ENCODE measurements at places on chromosomes 2 and 18. TPM values are rescaled to one million over a fixed set of nuclear protein-coding genes. Genes with fewer than 3 reads are reported as not detected.

Gene SCN3A
- total RNA-seq, result 0.34 TPM

- no peak for DNase-seq
Measured at GRCh38 chr2:205058409-205058808, 513.1 kb downstream of the PARD3B start.

DNA sequence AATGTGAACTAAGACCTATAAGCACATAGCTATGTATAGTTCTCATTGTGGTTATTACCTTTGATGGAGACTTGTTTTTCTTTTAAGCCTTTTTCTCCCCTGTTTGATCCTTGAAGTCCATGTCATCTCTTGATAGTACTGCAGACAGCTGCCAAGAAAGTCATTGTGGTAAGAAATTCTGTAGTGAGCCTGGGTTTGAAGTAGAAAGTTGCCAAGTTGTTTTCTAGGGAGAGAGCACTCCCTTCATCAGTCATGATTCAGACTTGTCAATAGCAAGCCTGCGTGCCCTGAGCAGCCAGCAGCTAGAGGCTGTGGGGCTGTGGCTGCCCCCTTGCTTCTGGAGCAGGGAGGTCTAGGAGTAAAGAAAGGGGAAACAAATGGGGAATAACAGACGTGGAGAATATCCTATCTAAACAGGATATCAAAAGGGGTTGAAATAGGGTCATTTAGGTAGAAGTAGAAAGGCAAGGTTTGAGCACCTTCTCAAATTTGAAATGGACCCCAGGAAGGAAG is 8.4 kb downstream of the SP5 start:
- no peak for DNase-seq

DNA sequence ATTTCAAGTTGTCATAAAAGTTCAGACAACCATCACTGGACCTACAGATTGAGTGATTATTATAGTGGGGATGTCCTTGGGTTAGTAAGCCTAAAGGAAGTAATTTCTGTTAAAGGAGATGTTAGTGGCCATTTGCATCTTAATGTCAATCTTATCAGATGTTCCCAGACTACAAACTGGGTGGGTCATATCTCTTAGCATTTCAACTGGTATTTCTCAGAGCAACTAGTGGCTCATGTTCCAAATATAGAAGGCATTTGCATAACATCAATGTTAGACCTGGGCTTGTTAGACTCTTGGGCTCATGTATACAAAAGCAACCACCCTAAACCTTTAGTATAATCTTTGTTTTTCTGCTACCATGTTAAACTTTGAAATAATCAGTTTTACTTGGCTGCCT is 17.9 kb downstream of the PLEKHA3 start:
- DNase-seq, result no peak

DNA sequence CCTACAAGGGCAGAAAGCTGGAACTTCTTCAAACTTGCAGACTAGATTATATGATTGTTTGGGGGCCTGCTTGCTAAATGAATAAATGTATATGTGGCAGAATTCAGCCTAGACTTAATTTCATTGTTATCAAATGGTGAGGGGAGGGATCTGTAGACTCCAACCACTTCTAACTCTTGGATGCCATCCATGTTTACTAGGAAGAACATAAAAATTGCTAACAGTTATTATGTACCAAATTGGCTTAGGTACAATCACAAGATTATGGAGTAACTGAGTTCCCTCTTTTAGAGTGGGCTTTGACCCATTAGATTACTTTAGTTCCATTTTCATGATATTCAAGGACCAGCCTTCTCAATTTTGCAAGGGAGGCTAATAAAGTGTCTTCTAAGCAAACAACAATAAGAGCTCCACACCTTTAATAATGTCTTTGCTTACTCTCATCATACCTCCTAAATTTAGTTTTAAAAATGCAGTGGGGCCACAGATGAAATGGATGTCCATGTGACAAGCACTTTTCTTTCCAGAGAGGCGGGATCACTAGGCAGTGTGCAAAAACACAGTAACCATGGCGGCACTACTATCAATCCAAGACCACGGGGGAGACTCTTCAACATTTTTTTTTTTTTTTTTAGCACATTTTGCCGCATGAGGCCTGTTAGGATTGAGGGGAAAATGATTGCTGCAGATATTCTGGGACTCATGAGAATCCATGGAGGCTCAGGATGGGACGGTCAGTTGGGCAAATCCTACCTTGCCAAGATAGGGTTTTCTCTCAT is 217.6 kb upstream of the SPRED2 start:
- no peak for DNase-seq

DNA sequence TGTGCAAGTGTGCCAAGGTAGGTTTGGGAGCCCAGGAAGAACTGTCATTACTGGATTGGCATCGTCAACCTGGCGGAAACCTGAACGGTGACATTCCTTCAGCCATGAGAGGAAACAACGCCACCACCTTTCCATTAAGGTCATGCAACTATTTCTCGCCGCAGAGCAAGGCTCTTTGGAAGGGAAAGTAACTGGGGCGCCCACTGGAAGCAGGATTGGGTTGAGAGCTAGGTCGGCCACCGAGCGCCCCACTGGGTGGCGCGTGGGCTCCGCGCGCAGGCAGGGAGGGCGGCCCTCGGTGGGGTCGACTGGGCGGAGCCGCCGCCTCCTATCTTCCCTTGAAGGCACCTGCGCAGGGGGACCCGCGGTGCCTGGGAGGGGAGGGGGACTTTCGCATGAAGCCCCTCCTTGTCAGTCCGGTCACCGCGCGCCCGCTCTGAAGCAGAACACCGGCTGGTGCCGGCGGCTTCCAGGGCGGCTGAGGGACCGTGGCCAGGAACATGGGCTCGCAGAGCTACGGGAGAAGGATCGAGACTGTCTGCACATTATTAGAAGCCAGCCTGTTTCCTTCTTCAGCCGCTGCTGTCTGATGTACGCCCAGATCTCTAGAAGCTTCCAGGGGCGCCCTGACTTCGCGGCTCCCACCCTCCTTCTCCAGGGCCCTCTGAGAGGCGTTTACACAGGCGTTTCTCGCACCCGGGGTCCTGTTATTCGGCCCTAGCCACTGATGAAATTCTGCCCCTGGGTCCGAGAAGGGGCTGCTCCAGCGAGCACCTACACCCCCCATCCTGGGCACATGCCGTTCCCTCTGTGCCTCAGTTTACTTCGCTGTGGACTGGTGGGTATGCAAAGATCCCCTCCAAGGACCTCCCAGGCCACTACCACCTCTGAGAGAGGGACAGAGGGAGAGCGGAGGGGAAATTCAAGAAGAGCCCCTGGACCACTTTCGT is 27.3 kb upstream of the MAL start:
- peak; percentile 79 for DNase-seq

GRCh38 chr18:2920027-2920426 is 73.2 kb downstream of the EMILIN2 start:
- DNase-seq, result no peak

All from lower leg skin (tissue), 4 donors.